ENCODE measurements at places on chromosomes 3 and 15.
A peak's percentile ranks its signal among the peaks of the same experiment; 100 is the strongest.

- peak; percentile 62 for DNase-seq
Observed at GRCh38 chr3:172673210-172673679, 37.6 kb downstream of the NCEH1 start.

GRCh38 chr3:158347966-158348365, 223.0 kb upstream of the MLF1 start:
- no peak for DNase-seq

DNA sequence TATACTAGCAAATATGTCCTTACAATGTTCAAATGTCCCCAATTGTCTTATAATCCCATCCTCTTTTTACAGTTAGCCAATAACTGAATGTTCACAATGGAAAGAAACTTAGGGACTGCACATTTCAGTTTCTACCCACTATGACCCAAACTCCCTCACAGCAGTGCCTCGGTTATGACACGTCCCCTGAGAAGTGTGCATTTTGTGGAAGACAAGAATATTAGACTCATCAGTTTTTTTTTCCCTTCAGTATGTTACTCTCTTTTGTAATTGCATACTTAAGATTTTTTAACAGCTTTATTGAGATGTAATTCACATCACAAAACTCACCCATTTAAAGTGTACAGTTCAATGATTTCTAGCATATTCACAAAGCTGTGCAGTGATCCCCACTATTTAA, 64.8 kb downstream of the IGF2BP2 start:
- no peak for DNase-seq

- DNase-seq: no peak
Observed at GRCh38 chr3:42025370-42026138, 63.7 kb upstream of the ULK4 start.

GRCh38 chr15:43915631-43916325, 89.0 kb downstream of the WDR76 start:
- no peak for DNase-seq

GRCh38 chr3:42421818-42422796, 11.7 kb upstream of the LYZL4 start:
- no peak for DNase-seq

DNA sequence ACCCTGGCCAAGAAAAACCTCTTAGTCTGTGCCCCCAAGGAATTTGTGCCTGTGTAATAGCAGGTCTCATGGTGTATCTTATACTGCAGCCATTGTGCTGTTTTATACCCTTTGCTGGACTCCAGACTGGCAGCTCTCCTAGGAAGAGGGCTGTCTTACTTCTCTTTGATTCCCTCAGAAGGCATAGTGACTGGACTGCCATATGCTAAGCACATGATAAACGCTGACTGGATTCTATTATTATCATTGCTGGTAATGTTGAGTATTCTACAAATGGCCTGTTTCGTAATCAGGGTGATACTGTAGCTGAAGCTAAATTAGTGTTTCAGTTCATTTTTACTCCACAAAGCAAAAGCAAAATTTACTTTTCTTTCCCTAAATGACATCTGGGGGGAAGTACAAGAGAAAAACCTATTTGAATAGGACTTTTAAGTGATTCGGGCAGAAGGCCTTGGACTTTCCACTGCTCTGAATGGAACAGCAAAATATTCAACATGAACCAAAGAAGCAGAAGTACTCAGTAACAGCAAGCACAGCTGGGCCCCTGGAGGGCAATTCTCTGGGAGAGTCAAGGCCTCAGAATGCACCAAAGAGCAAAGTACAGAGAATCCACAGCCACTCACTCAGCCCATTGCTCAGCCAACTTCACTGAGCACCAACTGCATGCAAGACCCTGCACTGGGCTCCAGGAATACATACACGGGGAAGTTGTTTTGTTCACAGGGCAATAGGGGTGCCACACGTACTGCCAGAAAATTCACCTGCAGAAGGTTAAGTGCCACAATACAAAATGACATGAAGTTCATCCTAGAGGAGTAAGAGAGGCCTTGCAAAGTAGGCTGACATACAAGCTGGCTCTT, 7.9 kb upstream of the BCL2A1 start:
- DNase-seq: no peak

GRCh38 chr3:160451602-160452001, 2.0 kb upstream of the TRIM59 start:
- DNase-seq: no peak

GRCh38 chr3:52339612-52340011, 23.5 kb downstream of the DNAH1 start:
- peak; percentile 26 for DNase-seq

DNA sequence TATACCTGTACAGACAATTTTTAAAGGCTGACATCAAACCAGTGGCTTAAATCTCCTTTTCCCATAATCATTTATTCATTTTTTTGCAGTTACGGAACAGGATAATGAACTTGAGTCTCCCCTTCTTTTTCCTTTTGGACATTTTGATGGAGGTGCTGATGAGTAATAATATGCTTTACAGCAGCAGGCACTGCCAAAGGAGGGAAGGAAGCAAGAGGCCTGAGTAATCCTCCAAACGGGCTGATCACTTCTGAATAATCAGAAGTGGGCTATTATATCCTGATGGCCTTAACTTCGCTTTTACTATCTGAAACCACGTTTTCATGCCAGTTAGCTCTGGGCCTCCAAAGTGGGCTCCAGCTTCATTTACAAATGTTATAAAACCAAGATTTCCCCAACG, 527.2 kb downstream of the FOXP1 start:
- no peak for DNase-seq

DNA sequence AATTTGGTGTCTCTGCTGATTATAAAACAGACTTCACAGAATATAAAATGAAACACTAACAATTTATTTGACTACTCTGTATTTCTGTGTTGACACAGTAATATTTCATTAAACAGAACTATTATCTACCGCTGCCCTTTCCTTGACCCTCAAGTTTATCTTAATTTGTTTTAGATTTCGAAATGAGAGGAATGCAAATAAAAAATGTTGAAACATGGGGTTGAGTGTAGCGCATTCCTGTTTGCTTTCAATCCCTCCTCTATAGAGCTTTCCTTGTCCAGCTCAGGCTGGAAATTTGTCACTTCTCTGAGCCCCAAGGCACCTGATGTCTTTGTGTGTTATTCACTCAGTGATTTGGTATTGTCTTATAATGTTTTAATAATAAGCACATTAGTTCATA, 550.2 kb downstream of the ZBBX start:
- no peak for DNase-seq

Measured in activated naive CD8-positive, alpha-beta T cell treated with anti-CD3 and anti-CD28 coated beads for 36 hours (primary cell).